Left hindlimb (tissue), 1 donor: ENCODE measurements at places on chromosomes 2 and 18.
A peak's percentile ranks its signal among the peaks of the same experiment; 100 is the strongest.

GRCh38 chr2:74026687-74027241, 42.1 kb downstream of the TET3 start:
- no peak for DNase-seq

DNA sequence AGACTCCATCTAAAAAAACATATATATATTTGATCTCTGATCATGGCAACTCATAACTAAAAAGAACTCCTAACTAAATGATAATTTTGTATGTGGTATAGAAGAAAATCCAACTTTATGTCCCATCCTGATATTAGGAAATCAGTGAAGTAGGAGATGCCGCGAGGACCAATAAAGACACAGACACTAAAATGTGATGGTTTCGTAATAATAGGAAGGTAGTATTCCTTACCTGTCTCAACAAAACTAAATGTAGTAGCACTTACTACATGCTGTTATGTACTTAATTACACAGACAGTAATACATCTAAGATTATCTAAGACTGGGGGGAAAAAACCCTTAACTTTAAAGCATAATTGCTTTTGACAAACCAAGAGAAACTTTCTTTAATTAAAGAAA, 63.5 kb downstream of the TRIP12 start:
- no peak for DNase-seq

DNA sequence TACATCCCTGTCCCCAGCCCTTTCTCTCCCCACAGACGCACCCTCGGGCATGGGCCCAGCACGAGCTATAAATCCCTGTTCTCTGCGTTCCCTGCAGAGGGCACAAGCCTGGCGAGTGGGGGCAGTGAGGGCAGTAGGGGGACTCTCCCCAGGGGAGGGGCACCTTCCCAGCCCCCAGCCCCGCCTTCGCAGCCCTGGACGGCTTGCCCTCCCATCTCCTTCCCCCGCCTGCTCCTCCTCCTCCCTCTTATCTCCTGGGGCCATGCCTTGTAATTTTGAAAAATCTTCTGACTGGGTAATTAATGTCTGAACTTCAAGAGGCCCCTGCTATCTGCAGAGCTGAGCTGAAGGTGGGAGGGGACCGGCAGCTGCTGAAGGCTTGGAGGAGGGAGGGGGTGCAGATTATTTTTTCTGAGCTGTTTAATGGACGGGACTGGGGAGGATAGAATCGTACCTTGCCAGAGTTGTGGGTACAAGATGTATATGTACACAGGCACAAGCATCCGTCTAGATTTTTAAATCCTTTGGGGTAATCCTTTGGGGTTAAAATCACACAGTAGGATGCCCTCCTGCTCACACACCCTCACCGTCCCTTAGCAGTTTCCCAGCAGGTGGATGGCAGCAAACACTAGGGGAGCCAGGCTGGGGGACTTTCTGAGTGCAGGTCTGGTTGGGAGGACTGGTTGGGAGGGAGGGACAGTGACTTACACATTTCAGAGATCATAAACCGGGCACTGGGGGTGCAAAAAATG, 121.9 kb downstream of the SMAD7 start:
- DNase-seq = peak; percentile 53

DNA sequence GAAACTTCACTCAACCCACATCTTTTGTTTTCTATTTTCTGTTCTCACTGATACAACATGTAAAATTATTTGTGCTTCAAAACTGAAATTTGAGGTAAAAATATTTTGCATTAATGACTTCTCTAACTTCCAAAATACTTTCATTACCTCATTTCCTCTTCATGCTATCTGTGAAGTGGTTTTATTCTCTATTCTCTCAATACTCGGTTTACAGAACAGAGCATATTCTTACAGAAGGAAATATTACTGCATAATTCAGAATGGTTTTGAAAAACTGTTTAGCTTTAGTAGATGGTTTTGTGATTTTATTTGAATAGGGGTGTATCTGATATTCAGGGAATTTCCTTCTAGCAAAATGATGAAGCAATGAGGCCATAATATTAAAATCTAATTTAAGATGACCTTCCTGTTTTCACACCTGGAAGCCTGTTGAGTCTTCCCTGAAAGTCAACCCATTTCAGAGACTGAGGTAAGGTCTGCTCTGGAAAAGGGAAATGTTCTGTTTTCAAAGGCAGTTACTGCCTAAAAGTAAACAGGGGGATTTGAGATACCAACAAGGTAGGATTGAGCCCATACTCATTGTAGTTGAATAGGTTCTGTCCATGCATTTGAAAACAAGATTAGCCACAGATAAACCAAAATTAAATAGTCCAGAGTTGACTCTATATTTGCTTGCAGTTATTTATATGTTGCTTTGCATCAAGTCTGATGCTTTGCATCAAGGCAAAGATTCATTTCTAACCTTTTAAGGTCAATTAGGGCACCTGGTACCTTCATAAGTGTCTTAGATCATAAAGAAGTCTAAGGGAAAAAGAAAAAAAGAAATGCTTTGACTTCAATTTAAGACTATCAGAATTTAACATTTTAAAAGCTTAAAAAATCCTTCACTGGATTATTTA, 50.8 kb upstream of the PEX13 start:
- DNase-seq = no peak

DNA sequence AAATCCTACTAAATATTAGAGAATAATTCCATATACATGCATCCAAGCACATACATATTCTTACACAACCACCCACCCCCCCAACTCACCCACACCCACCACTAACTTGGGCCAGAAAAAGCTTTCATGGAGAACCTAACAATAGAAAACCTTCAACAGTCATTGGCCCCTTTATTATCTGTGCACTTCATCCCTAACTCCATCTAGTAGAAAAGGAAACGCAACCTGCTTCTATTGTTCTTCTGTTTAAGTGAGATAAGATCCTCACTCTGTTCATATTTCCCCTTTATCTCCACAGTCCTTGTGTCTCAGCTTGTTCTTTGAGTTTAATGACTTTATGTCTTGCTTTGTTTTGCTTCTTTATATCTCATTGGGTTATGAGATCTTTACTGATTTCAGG, 1740.2 kb upstream of the CELF4 start:
- no peak for DNase-seq

DNA sequence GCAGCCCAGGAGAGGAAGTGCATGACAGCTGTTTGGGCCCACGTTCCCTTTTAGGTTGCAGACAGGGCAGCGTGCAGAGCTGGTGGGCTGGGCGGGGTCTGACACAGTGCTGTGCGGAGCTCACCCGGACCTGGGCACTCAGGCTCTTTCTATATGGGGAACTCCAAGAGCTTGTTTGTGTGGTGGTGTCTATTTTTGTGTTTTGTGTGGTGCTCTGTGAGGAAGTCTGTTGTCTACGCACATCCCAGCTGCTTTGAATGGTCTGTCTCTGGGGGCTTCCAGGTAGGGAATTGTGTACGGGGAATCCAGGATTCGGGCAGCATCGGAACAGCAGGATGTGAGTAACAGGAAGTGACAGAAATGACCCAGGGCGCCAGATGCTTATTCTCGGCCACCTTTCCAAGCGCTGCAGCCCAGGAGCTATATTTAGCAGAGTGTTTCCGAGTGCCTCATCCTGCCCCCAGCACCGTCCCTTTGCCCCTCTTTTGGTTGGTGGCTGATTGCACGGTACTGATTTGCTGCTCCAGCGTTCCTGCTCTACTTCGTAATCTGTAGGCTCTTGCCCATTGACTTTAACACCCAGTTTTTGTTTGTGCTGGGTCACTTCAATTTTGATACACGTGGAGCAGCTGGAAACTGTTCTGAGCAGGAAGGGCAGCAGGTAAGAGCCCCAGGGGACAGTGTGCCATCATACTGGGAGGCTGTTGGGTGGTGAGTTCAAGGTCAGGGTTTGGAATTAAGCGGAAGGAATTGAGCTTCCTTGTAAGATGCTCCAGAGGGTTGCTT, 64.7 kb downstream of the DGKD start:
- DNase-seq = peak; percentile 73

DNA sequence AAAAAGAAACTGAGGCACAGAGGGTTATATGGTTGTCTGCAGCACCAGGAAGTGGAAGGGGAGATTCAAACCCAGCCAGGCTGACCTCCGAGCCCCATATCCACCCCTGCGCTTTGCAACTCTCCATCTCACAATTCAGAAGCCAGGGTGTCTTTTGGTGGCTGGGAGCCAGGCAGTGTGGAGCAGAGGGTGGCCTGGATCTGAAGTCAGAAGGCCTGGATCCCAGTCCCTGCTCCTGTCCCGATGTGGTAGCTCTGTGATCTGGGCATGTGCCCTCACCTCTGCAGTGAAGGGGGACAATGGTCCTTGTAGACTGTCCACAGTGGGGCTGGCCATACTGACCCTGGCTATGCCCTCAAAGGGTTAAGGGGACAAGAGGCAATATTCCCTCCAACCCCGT, 57.0 kb downstream of the CIB4 start:
- DNase-seq = no peak

- DNase-seq = no peak
These were observed 31.6 kb downstream of the GBX2 start for GRCh38 chr2:236136538-236136937.

DNA sequence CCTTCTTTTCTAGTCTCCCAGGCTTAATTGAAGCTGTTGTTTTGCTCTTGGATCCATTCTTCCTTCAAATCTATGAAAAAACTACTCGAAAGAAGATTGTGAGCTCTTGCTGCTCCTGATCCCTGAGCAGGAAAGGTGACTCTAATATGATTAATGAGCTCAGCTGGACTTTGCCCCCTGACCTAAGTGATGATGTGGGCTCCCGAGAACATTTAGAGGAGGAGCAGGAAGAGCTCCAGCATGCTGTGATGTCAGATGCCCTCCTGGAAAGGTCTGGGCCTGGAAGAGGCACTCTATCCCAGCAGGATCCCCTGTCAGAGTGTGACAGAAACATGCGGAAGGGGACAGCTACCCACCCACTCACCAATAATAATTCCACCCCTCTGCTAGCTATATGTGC, 117.9 kb upstream of the PELI1 start:
- no peak for DNase-seq

DNA sequence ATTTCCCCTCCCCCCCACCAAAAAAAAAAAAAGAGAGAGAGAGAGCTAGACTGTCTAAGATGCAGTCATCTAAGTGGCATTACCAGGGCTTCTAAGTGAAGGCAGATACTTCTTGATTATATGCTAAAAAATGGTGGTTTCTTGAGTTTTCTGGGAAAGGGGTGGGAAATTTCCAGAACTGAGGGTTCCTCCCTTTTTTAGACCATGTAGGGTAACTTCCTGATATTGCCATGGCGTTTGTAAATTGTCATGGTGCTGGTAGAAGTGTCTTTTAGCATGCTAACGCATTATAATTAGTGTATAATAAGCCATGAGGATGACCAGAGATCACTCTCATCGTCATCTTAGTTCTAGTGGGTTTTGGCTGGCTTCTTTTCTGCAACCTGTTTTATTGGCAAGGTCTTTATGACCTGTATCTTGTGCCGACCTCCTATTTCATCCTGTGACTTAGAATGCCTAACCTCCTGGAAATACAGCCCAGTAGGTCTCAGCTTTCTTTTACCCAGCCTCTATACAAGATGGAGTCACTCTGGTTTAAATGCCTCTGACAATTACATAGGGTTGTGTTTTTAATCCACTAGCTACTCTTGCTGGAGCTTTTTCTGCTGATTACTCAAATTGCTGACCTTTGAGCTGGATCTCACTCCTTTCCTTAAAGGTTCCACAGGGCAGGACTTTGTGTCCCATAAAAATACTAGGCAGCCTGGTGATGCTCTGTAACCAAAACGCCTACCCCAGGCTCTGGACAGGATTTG, 30.4 kb upstream of the PROKR1 start:
- no peak for DNase-seq

GRCh38 chr2:181850936-181851560, 40.5 kb upstream of the ITPRID2 start:
- DNase-seq = no peak

DNA sequence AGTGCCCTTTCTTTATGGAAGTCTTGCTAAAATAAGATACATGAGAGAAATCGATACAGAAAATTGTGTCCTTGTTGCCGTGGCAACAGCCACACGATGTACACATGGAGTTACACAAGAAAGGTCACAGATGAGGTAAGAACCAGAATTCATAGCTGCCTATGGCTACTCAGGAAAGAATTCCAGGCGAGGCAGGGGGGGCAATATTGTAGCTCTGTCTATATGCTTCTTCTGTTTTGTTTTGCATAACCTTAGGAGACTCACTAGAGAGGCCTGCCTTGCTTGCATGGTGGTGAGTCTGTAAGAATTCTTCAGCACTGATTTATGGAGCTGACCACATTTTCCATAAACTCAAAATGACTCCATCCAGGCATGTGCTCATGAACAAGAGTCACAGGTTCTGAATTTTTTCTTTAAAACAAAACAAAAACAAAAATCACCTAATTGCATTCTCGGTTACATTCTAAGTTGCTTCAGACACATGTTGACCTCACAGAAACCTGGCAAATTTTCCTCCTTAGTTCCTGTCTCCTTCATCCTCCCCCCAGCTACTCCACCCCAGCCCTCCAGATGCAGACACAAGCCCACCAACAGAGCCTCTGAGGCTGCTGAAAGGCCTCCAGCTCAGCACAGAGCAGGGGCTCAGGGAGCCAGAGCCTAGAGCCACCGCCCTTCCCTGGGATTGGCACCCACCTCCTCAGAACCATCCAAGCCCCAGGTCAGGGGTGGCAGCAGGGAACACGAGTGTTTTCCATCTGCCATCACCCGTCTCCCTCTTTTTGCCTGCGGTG, 183.5 kb downstream of the ANTXR1 start:
- no peak for DNase-seq

GRCh38 chr18:67144329-67144728, 372.2 kb downstream of the DSEL start:
- DNase-seq = no peak

DNA sequence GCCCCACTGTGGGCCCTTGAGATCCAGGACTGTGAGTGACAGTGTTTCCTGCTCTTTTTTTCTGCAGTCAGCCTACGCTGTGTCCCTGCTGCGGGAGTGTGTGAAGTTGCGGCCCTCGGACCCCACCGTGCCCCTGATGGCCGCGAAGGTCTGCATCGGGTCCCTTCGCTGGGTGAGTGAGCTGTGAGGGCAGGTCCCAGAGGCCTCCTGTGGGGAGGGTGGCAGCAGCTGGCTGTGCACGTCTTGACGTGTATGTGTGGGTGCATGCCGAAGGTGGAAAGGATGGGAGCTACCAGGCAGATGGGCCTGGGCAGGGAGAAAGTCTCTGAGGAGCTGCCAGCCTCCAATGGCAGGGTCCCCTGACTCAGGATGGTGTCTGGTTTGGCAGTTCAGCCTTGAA, 95.7 kb upstream of the MCFD2 start:
- no peak for DNase-seq
